ENCODE measurements at places on chromosomes 12 and 14. TPM values are rescaled to one million over a fixed set of nuclear protein-coding genes. Genes with fewer than 3 reads are reported as not detected.

Gene ALKBH1
- total RNA-seq: 7.1 TPM

Gene CEBPE
- not detected for total RNA-seq

Gene FAIM2
- 0.09 TPM for total RNA-seq

Gene ERP27
- 15.2 TPM for total RNA-seq

Gene TSPAN31
- total RNA-seq: 23.5 TPM

Gene LRRC23
- total RNA-seq: 8.1 TPM

Gene CFAP251
- 0.80 TPM for total RNA-seq

Gene SUSD6
- total RNA-seq: 140 TPM

Gene PTPRO
- 0.29 TPM for total RNA-seq

Gene GYS2
- total RNA-seq: not detected

Gene ADAMTS20
- total RNA-seq: not detected

Gene LRRC43
- 8.5 TPM for total RNA-seq

Gene SERPINA10
- not detected for total RNA-seq

Gene ITGB7
- total RNA-seq: 441 TPM

Gene BCAT1
- total RNA-seq: 4.4 TPM

Gene ERGIC2
- total RNA-seq: 37.2 TPM

Gene CD4
- 8.5 TPM for total RNA-seq

Gene FOXG1
- total RNA-seq: not detected

Gene TMEM119
- total RNA-seq: 3.4 TPM

Gene KRT3
- not detected for total RNA-seq

Gene GPR65
- 40.3 TPM for total RNA-seq

Gene SYT10
- total RNA-seq: not detected

Gene ANKLE2
- 86.4 TPM for total RNA-seq

Gene ASIC1
- not detected for total RNA-seq

Gene ADAM20
- total RNA-seq: 0.63 TPM

Gene LIN7A
- 0.27 TPM for total RNA-seq

Gene RERGL
- not detected for total RNA-seq

Gene FZD10
- not detected for total RNA-seq

Gene FOXA1
- total RNA-seq: not detected

Gene EEA1
- total RNA-seq: 15.0 TPM

Gene PHC1
- 38.6 TPM for total RNA-seq

Gene HEBP1
- 13.5 TPM for total RNA-seq

Gene MEG3
- total RNA-seq: 6.6 TPM

Gene TUBA1A
- total RNA-seq: 129 TPM

Gene SLC6A12
- total RNA-seq: 0.54 TPM

Gene P2RX2
- not detected for total RNA-seq

Gene KCNA1
- not detected for total RNA-seq

Gene TAS2R10
- 1.2 TPM for total RNA-seq

Gene NTN4
- total RNA-seq: 0.18 TPM

Gene ERC1
- 54.0 TPM for total RNA-seq

Gene FOXN4
- total RNA-seq: not detected

Gene KIF26A
- total RNA-seq: not detected

Gene SYNDIG1L
- total RNA-seq: 0.30 TPM

Gene POC1B
- total RNA-seq: 29.8 TPM

Gene CCDC177
- not detected for total RNA-seq
